ENCODE measurements at places on chromosomes 12 and 14. TPM values are rescaled to one million over a fixed set of nuclear protein-coding genes. Genes with fewer than 3 reads are reported as not detected.
A peak's percentile ranks its signal among the peaks of the same experiment; 100 is the strongest.

DNA sequence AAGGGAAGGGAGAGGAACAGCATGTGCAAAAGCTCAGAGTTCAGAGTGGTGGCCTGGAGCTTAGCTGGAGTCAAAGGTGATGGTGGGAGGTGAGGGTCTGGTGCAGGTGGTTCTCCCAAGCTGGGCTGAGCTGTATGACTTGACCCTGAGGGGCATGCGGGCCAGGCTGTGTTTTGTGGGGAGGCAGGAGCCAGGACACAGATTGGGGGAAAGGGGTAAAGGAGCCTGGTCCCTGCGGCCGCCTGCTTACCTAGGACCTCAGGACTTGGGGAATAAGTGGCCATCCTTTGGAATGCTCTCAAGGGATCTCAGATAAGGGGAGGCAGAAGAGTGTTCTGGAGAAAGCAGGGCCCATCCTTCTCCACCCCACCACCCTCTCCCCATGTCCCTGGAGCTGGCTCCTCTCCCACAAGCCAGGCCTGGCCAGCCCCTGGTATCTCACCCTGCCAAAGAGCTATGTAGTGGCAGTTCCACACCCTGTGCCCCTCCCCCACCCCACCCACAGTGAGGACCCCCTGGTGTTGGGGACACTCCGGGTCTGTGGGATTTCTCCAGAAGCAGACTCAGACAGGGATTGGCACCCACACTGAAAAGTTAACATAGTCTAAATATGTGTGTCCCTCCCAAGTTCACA lies 19.9 kb upstream of the CEP170B start:
- H3K27me3 ChIP-seq, result no peaks in the 10 kb centered on the region
- DNase-seq, result no peak

GRCh38 chr14:24814944-24815343 lies 181.0 kb upstream of the GZMB start:
- DNase-seq, result no peak
- 0 out of 2 replicates have a peak, but pooled peaks cover 2% of the 10 kb centered on the region for H3K36me3 ChIP-seq
- H3K4me3 ChIP-seq, result no peak overlapping the region
- H3K27me3 ChIP-seq, result no peaks in the 10 kb centered on the region
- H3K4me1 ChIP-seq, result peaks cover 69% of the 10 kb centered on the region

DNA sequence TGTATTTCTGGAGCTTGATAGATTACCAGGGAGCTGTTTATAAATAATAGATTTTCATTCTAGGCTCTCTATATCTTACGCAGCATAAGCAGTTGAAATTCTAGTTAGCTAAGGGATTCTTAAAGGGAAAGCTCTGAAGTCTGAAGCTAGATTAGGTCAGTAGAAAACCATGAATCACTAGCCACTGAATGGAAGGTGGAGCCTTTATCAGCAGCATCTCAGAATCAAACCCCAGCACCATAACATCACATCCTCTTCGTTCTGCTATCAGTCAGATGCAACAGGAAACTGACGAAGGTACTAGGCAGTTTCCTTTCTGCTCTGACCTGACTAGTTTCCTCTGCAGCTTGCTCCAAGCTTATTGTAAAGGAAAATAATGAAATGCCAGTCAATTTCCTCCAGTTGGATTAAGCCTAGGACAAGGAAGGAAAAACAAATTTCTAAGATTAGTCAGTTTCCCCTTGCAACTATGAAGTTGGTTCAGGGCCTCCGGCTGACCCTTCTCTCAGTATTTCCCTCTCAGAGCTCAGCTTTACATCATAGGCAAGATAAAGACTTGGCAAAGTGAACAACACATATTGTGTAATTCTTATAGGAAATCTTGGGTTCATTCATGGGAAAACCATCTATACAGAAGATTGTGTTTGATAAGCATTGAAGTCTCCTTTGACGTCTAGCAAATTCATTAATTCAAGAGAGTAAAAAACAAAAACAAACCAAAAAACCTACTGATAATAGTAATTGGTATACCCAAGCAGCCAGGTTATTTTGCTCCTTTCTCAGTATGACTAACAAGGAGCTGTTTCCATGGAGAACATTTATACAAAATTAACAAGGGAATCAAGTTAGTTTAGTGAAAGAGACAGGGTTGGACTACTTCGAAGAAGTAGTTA lies 43.4 kb upstream of the CFAP54 start:
- no peaks in the 10 kb centered on the region for H3K4me1 ChIP-seq
- H3K27ac ChIP-seq, result no peak overlapping the region
- no peak overlapping the region for H3K4me3 ChIP-seq
- H3K27me3 ChIP-seq, result no peaks in the 10 kb centered on the region
- H3K36me3 ChIP-seq, result no peaks in the 10 kb centered on the region

- H3K4me1 ChIP-seq, result no peaks in the 10 kb centered on the region
- no peaks in the 10 kb centered on the region for H3K36me3 ChIP-seq
- no peak overlapping the region for H3K4me3 ChIP-seq
- no peaks in the 10 kb centered on the region for H3K27me3 ChIP-seq
- no peak overlapping the region for H3K27ac ChIP-seq
Measured at GRCh38 chr14:89394972-89395371, 22.1 kb downstream of the FOXN3 start.

DNA sequence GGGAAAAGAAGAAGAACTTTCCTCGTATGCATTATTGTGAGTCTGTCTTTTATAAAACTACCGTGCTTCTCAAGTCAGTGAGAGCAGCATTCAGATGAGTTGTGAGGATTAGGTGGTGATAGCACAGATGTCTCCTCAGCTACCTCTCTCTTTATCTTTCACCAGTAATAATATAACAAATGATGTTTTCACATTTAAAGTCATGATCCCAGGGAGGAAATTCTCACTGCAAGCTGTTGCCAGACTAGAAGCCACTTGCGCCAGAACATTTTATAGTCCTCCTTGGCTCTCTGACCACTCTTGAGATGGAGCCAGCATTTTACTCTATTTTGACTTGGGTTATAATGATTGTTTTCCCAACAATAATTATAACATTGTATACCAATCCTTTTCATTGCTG lies 443.1 kb downstream of the AEBP2 start:
- H3K27ac ChIP-seq, result no peak overlapping the region
- no peaks in the 10 kb centered on the region for H3K27me3 ChIP-seq
- no peak for DNase-seq
- no peak overlapping the region for H3K4me3 ChIP-seq
- peaks cover 10% of the 10 kb centered on the region for H3K4me1 ChIP-seq

- no peak overlapping the region for H3K4me3 ChIP-seq
- no peak for DNase-seq
- no peaks in the 10 kb centered on the region for H3K36me3 ChIP-seq
- no peaks in the 10 kb centered on the region for H3K27me3 ChIP-seq
Measured at GRCh38 chr12:109670731-109671130, 42.9 kb upstream of the FAM222A start.

DNA sequence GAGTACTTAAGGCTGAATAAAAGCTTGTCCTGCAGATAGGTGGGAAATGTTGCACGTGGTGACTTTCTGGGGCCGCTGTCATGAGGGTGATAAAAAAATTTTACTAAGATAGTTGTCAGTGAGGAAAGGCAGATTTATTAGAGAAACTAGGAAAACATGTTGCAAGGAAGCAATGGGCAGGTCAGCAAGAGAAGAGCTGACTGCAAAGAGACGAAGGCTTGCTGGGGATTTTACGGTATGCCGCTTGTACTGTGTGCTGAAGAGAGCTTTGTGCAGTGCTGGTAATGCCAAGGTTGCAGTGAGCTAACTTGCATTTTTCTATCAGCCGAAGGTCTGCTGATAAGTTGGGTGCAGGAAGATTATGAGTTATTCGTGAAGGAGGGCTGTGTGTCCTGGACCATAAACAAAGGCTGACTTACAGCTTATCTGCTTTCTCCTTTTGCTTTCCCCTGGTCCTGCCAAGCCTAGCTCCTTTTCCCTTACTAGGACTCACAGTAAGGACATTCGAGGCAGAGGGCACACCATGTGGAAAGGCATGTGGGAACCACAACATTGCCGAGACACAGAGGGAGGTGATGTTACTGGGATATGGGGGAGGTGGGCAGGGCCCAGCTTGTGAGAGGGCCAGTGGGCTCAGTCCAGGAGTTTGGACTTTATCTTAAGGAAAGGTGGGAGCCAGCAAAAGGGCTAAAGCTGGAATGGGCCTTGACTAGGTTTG lies 7.4 kb upstream of the CCDC88C start:
- DNase-seq, result no peak
- peaks cover 12% of the 10 kb centered on the region for H3K4me1 ChIP-seq
- H3K36me3 ChIP-seq, result no peaks in the 10 kb centered on the region

DNA sequence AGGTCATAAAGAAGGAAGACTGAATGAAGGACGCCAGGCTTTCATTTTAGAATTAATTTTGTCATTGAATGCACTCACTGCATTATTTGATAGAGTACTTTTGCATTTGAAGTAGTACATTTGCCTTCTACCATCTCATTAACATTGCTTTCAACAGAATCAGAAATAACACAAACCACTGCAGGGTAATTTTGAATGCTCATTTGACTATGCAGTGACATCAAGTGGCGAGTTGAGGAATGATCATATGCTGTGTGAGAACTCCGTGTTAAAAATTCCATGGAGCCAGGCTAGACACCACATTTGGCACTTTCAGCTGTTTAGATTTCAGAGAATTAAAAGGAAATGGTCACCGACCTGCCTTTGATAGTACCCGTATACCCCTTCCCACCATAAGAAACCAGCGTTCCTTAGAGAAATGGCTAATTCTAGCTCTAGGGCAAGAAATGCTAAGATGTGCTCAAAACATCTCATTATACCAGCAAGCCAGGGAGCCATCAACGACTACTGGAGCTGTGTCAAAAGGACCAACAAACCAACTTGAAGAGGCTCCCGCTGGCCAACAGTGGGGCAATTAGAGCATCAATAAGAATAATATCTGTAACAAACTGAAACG lies 16.5 kb downstream of the HEBP1 start:
- H3K4me1 ChIP-seq, result peaks cover 23% of the 10 kb centered on the region
- no peak overlapping the region for H3K27ac ChIP-seq
- peaks cover 7% of the 10 kb centered on the region for H3K36me3 ChIP-seq

GRCh38 chr12:130126023-130126432 lies 36.2 kb upstream of the FZD10 start:
- no peaks in the 10 kb centered on the region for H3K27me3 ChIP-seq
- no peak overlapping the region for H3K27ac ChIP-seq
- H3K4me3 ChIP-seq, result no peak overlapping the region
- H3K4me1 ChIP-seq, result no peaks in the 10 kb centered on the region
- no peaks in the 10 kb centered on the region for H3K36me3 ChIP-seq

DNA sequence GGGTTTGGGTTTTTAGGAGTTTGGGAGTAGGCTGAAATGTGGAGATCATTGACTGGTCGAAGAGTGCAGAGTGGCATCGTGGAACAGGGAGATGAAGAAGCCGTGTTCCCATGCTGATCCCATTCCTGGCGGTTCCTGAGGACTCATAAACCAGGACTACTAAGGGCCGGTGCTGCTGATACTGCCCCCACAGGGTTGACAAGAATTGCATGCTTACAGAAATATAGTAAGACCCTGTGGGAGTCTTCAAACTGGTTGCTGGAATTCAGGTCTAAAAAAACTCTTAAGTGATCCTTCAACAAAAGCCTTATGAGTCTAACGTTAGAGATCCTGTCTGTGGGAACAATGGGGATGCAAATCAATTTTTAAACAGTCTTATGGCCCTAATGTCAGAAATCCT lies 64.0 kb upstream of the ARHGAP5 start:
- no peak overlapping the region for H3K27ac ChIP-seq
- H3K27me3 ChIP-seq, result no peaks in the 10 kb centered on the region
- DNase-seq, result peak; percentile 14
- no peak overlapping the region for H3K4me3 ChIP-seq
- peaks cover 31% of the 10 kb centered on the region for H3K4me1 ChIP-seq

GRCh38 chr14:104633276-104634137 lies 28.9 kb upstream of the TMEM179 start:
- H3K27ac ChIP-seq, result no peak overlapping the region
- H3K27me3 ChIP-seq, result peaks cover 2% of the 10 kb centered on the region
- H3K4me3 ChIP-seq, result no peak overlapping the region
- DNase-seq, result no peak
- no peaks in the 10 kb centered on the region for H3K36me3 ChIP-seq
- peaks cover 2% of the 10 kb centered on the region for H3K4me1 ChIP-seq

GRCh38 chr12:103676893-103677292 lies 89.8 kb downstream of the STAB2 start:
- H3K27me3 ChIP-seq, result no peaks in the 10 kb centered on the region
- H3K4me1 ChIP-seq, result peaks cover 29% of the 10 kb centered on the region
- H3K27ac ChIP-seq, result no peak overlapping the region

GRCh38 chr12:50186681-50187080 lies 19.5 kb upstream of the CERS5 start:
- no peaks in the 10 kb centered on the region for H3K27me3 ChIP-seq
- H3K27ac ChIP-seq, result no peak overlapping the region
- no peak for DNase-seq
- peaks cover 6% of the 10 kb centered on the region for H3K4me1 ChIP-seq
- H3K36me3 ChIP-seq, result no peaks in the 10 kb centered on the region

DNA sequence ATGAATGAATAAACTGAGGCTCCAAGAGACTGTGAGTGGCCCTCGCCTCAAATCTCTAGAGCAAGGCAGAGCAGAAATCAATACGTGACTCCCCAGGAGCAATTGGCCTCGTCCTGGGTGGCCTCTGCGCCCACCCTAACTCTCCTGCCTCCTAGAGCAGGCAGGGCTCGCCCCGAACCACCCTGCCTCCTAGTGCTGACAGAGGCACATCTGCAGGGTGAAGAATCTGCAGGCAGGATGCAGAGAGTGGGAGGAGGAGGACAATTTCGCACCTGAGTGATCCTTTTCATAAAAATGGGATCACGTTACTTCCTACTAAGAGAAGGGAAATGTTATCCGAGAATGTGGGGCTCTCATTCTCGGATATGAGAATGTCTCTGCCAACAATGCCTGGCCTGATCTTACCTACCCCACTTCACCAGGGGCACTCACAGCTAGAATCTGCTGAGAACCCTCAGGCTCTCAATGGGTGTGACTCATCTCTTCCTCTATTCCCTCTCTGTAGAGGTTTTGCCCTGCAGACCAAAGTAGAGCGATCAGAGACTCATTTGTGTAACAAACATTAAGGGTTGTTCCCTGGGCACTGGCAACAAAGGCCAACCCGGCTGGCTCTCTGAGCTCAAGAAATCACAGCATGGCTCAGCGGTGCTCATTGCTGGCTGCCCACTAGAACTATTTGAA lies 61.7 kb upstream of the BCL2L14 start:
- H3K27ac ChIP-seq, result no peak overlapping the region
- no peak overlapping the region for H3K4me3 ChIP-seq
- H3K4me1 ChIP-seq, result no peaks in the 10 kb centered on the region
- no peaks in the 10 kb centered on the region for H3K27me3 ChIP-seq
- DNase-seq, result no peak

DNA sequence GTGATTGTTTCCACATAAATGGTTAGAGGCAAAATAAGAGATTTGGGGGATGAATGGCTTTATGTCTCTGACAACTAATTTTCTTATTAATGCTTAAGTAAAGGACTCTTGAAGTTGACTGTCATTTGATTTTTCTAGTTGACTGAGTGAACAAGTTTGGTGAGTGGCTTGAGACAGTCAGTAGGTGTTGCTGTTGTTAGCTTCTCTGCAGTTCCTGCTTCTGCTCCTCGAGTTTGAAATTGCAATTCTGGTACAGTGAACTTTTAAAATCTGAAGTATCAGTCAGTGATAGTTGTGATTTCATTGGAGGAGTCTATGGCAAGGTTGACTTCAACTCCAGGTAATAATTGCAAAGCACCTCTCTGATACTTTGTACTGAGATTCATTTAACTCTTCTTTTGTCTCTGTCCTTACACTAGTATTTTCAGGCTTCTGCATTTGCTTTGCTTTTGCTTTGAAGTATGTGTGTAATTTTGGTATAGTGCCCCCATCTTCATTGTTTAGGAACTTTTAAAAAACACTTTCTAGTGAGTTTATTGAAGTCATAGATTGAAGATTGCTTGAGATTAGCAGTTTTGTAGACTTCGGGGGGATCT lies 415.5 kb downstream of the PCNX1 start:
- peaks cover 16% of the 10 kb centered on the region for H3K4me1 ChIP-seq
- H3K4me3 ChIP-seq, result peak overlapping the region; percentile 94
- peak; percentile 36 for DNase-seq
- H3K36me3 ChIP-seq, result no peaks in the 10 kb centered on the region
- H3K27ac ChIP-seq, result no peak overlapping the region

Gene ENDOU
- total RNA-seq, result 0.43 TPM

Gene CLEC2B
- not detected for total RNA-seq

Gene CLEC1A
- not detected for total RNA-seq

Gene CCND2
- 145 TPM for total RNA-seq

Measured in Caco-2 (cell line).